ENCODE measurements at places on chromosomes 1 and 21.

DNA sequence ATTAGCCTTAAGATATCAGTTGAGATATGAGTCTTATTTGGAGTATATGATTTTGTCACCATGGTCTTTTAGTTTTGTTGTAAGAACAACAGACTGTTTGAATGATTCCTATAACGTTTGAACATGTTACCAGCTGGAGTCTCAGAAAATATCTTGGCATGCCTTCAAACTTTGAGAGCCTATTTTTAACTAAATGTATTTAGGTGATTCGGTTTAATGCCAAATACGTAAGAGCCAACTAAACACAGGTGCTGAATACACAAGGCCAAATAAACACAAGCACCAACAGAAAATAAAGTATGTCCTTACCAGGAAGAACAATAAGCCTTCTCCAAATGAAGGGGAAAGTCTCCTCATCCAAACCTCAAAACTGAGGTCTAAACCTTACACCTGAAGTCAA is 48.6 kb downstream of the PRKACB start:
- no peak for DNase-seq

- no peak for DNase-seq
These were observed 54.7 kb downstream of the PACC1 start for GRCh38 chr1:212359794-212360479.

- DNase-seq = no peak
These were observed 294.0 kb downstream of the LRRC40 start for GRCh38 chr1:69911301-69911801.

DNA sequence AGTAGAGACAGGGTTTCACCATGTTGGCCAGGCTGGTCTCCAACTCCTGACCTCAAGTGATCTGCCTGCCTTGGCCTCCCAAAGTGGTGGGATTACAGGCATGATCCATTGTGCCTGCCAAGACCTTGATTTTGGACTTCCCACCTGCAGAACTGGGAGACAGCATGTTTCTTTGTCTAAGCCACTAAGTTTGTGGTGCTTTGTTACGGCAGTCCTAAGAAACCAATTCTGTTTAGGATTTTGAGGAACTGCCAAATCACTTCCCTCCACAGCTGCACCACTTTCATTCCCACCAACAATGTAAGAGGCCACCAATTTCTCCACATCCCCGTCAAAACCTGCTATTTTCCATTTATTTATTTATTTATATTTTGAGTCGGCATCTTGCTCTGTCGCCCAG is 46.1 kb downstream of the CHAF1B start:
- no peak for DNase-seq

All from LoVo (cell line).